ENCODE measurements at places on chromosomes 2 and 18.
A peak's percentile ranks its signal among the peaks of the same experiment; 100 is the strongest.

DNA sequence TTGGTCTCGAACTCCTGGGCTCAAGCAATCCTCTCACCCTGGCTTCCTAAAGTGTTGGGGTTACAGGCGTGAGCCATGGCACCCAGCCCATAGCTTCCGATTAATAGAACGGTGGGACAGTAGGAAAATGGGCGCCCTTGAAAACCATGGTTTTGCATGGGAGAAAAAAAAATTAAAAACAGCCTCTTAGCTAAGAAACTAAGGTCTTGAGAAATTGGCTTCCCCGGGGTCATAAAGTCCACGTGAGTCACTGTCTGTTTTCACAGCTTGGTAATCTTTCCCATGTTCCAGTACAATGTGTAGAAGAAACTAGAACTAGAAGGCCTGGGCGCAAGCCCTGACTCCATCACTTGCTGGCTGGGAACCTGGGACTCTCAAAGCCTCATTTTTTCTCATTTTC is 20.7 kb downstream of the B3GNT2 start:
- no peak for DNase-seq

GRCh38 chr2:45946023-45946422 is 294.5 kb downstream of the PRKCE start:
- peak; percentile 41 for DNase-seq

DNA sequence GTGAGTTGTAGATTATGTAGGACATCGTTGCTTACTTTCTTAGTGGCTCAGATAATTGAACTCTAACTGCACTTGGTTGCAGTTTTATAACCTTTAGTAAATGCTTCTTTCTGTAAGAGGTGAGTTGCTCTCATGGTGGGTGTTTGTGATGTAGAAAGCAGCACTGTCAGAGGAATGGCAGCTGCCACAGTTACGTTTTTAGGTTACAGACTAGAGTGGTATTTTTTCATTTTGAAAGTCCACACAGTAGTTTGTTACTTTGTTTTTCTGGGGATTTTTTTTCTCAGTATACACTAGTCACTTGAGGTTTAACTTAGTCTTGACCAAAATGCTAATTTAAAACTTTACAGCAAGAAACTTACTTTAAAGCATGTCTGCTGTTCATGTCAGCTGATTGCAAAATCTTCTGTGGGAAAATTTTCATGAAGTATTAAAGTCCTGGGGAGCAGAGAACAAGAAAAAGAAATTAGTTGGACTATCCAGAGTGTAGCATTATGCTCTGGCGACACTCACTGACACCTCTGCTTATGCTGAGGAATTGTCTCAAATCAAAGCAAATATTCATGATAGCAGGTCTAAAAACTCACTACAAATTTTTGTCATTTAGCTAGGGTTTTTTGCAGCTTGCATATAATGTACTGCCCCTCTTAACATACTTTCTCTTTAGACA is 14.8 kb downstream of the AFTPH start:
- DNase-seq, result no peak

DNA sequence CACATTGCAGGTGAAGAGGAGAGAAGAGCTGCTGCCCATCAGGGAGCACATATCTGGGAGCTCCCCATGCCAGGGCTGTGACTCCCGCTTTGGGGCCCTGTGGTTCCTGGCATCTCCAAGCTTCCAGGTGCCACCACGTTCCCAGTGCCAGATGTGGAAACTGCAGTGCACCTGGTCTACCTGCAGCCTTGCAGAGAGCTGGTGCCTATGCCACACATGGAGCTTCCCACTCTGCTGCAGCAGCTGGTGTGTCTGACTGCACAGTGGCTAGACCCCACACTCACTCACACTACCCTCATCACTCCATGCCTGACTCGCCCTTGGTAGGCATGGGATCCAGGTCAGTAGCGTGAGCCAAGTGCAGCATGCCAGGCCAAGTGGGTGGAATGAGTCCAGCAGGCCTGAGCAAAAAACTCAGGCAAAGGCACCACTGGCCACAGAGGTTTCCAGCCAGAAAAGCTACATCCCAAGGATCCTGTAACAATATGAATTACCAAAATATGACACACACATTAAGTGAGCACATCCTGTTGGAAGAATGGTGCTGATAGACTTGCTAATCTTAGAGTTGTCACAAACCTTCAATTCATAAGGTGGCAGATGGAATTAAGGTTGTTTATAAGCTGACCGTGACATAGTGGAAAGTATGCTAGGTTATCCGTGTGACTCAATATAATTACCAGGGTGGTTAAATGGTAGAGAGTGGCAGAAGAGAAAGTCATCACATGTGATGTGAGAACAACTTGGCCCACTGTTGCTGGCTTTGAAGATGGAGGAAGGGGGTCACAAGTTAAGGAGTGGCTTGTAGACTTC is 150.9 kb downstream of the EHBP1 start:
- DNase-seq, result no peak

- DNase-seq, result no peak
These were observed 1378.1 kb downstream of the DSC3 start for GRCh38 chr18:29664278-29665036.

DNA sequence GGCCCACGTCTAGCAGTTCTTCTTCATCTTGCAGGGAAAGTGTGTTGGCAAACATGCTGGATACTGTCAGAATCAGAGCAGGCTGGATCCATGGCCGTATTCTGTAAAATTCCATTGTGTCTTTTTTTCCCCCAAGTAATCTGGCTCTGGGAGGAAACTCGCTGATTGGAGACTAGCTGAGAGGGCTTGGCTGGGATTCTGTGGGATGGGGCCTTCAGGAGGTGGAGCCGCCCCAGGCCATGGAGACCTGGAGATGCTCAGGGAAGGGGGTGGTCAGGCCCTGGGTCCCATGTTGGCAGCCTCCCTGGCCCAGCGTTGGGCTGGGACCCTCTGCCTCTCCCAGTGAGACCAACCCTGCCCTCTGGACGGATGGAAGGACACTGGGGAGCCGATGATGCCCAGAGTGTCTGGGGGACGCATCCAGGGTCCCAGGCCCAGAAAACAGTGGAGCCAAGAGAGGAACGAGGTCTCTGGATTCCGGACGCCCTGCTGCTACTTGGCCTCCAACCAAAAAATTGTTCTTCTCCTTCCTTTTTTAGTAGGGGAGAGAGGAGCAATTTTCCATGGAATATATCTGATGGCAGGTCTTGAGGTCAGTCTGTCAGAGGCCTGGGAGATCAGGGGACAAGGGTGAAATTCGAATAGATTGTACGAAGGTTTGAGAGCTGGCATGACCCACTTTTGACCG is 114.5 kb downstream of the AGAP1 start:
- no peak for DNase-seq

DNA sequence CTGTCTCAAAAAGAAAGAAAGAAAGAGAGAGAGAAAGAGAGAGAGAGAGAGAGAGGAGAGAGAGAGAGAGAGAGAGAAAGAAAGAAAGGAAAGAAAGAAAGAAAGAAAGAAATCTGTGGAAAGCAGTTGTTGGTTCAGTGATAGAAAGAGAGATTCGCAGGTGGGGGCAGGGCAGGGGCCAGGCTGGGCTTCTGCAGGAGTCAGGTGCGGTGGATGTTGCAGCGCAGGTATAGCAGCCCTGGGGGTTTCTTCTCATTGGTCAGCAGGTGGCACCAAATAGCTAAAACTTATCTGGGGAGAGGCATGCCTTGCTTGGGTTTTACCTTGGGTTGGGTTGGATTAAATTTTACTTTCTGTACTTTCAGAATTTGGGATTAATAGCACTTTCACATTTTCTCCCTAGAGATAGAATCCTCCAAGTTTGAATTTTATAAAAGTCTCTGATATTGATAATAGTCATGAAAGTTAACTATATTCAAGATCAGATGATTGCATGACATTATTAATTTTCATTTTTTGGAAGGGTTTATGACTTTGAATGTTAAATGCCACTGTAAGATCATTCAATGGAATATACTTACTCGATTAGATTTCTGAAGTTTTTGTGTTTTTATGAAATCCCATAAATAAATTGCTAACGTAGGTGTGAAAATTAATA is 66.6 kb downstream of the SPTBN1 start:
- DNase-seq, result no peak

GRCh38 chr2:124485659-124486058 is 460.6 kb downstream of the CNTNAP5 start:
- no peak for DNase-seq

DNA sequence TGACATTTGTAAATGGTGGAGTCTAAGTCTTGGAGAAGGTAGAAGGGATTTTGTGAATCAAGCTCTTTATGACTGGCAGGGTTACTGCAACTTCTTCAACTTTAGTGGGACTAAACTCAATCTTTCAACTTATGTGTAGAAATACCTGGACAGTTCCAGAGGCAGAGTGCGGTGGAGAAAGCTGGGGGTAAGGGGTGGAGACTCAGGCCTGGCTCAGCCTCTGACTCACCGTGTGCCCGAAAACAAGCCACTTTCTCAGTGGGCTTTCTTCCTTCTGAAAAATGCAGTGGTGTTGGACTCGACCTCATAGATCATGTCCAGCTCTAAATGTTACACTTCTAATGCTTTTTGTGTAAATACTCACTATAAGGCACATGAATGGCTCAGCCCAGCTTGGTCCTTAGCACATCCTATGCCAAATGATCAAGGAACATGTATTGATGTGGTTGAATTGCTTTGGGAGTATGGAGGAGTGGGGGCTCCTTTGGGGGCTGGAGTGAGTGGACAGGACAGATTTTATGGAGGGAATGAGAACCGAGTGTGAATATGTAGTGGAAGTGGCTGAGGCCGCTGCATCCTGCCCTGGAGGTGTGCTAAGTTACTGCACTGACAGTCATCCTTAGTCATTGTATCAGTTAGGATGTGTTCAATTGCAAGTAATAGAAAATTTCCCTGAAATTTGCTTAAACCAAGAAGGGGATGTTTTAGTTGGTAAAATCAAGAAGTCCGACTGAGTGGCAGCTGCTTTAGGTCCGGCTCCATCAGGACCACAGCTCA is 32.2 kb upstream of the IGFBP5 start:
- no peak for DNase-seq

GRCh38 chr18:50847192-50847591 is 27.4 kb upstream of the MRO start:
- no peak for DNase-seq

- DNase-seq, result no peak
These were observed 195.1 kb upstream of the DTNA start for GRCh38 chr18:34514957-34515356.

GRCh38 chr2:10432311-10433181 is 15.6 kb downstream of the ODC1 start:
- no peak for DNase-seq

Measured in DMS79 (cell line).